ENCODE measurements at places on chromosomes 7 and 10.

- no peak for DNase-seq
These were observed 130.5 kb upstream of the C1QL3 start for GRCh38 chr10:16652154-16652553.

DNA sequence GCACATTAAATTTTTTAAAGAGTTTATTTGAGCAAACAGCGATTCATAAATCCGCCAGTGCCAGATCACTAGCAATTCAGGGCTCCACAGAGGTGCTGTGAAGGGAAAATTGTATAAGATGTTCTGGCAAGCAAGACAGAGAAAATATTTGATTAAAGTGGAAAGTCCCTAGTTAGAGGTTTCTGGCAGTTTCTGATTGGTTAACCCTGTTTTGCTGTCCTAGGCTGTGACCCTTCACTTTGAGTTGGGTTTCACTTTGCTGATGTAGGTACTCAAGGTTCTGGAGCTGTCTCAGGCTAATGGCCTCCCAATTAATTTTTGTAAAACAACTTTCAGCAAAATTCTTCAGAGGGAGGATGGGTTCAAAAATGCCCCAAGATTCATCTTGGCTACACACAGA, 79.4 kb upstream of the NXPH1 start:
- DNase-seq, result no peak

DNA sequence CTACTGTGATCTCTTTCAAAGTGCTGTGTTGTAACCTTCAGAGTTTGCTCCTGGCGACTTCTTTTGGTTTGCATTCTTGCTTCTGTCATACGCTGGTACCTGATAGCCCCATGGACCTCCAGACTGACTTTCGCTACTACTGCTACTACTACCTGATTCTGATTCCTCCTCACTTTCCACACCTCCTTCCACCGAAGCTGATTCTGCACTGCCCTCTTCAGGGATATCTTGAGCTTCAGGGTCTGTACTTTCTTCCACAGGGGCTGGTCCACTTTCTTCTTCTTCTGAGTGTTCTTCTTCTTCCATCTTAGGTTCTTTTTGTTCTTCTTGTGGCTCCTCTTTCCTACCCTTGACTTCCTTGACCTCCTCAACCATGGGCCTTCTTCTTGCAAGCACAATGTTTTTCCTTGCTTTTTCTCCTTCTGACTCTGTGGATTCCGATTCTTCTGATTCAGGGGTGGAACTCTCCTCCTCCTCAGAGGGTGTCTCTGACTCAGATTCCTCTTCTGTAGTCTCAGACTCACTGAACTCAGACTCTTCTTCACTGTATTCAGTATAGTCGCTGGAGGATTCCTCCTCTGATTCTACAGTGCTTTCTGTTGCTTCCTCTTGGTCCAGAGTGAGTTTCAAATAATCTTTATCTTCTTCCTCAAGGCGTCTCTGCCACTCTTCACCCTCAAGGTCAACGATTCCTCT, 992.2 kb downstream of the PCDH15 start:
- no peak for DNase-seq

DNA sequence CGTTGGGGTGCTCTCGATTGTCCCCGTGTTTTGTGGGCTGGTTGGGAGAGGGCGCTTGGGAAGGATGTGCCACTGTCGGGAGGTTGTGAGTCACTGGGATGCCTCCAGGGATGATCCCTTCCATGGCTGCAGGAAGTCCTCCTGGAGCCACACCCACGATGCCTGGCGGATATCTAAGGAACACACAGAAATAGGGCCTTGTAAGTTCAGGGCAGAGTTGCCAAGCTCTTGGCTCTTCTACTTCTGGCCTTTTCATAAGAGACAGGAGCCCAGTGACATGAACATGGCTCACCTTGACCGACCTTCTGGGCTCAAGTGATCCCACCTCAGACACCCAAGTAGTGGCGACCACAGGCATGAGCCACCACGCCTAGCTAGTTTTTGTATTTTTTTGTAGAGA, 47.6 kb downstream of the ZRANB1 start:
- no peak for DNase-seq

DNA sequence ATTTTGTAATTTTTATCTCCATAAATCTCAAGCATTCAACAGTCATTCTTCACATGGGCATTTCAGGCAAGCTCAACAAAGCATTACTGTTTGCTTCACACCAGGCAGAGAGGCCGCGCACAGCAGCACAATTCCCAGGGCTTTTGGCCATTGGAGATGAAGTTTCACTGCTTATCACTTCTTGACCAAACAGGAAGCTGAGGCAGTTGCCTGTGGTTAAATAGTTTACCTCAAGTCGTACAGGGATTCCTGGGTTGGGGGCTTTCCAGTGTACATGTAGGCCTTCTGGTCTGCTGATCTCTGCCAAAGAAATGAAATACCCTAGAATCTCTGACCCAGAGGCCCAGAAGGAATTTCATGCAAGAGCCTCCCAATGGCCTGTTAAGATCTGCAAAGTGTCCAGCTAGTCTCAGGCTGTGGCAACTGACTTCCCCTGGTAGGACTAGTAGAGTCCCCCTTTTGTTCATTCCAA, 11.2 kb upstream of the PRDX3 start:
- DNase-seq, result no peak

- DNase-seq, result no peak
These were observed 585.8 kb downstream of the GATA3 start for GRCh38 chr10:8640301-8640700.

- no peak for DNase-seq
These were observed 96.5 kb upstream of the FAM20C start for GRCh38 chr7:95863-96260.

DNA sequence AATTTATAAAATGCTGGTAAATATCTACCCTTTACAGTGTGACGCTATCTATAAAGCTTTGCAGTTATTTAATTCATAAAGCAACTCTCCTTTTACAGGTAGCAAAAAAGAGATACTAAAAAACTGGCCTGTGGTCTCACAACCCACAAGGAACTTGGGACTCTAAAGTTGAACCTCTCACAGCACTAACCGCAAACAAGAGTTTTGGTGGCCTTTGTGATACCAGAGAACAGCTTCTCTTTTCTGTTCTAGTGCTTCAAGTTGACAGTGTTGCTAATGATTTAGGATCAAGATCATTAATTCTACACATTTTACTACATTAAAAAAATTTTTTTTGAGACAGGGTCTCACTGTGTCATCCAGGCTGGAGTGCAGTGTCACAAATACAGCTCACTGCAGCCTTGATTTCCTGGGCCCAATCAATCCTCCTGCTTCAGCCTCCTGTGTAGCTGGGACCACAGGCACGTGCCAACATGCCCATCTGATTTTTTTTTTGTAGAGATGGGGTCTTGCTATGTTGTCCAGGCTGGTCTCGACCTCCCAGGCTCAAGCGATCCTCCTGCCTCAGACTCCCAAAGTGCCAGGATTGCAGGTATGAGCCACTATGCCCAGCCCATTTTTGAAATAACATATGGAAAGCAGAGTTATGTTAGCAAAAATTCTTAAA, 56.0 kb upstream of the ST8SIA6 start:
- no peak for DNase-seq

GRCh38 chr10:2936816-2937215, 130.5 kb upstream of the PFKP start:
- no peak for DNase-seq

GRCh38 chr10:34305189-34305588, 509.9 kb downstream of the PARD3 start:
- DNase-seq, result no peak
